Large intestine (tissue), 12 donors: ENCODE measurements at places on chromosomes 5 and 9. TPM values are rescaled to one million over a fixed set of nuclear protein-coding genes. Genes with fewer than 3 reads are reported as not detected.

Gene GLRA1
- polyA plus RNA-seq: 0.03 TPM

Gene TRIP13
- polyA plus RNA-seq: 8.3 TPM

Gene UNC5A
- polyA plus RNA-seq: 1.0 TPM

Gene SLC6A7
- 5.7 TPM for polyA plus RNA-seq

Gene CDKN2B
- 21.7 TPM for polyA plus RNA-seq

Gene CAMK4
- 10.9 TPM for polyA plus RNA-seq

DNA sequence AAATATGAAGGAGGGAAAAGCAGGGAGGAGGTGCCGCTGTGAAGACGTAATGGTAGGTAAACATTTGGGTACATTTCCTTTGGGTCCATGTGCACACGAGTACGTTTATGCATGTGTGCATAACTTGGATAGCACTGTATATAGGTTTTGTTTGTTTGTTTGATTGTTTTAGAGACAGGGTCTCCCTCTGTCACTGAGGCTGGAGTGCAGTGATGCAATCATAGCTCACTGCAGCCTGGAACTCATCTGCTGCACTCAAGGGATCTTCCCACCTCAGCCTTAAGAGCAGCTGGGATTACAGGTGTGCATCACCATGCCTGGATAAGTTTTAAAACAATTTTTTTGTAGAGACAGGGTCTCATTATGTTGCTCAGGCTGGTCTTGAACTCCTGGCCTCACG, 94.0 kb downstream of the THBS4 start:
- no peak for DNase-seq

- no peak for DNase-seq
These were observed 14.7 kb downstream of the CEP72 start for GRCh38 chr5:626850-627249.

DNA sequence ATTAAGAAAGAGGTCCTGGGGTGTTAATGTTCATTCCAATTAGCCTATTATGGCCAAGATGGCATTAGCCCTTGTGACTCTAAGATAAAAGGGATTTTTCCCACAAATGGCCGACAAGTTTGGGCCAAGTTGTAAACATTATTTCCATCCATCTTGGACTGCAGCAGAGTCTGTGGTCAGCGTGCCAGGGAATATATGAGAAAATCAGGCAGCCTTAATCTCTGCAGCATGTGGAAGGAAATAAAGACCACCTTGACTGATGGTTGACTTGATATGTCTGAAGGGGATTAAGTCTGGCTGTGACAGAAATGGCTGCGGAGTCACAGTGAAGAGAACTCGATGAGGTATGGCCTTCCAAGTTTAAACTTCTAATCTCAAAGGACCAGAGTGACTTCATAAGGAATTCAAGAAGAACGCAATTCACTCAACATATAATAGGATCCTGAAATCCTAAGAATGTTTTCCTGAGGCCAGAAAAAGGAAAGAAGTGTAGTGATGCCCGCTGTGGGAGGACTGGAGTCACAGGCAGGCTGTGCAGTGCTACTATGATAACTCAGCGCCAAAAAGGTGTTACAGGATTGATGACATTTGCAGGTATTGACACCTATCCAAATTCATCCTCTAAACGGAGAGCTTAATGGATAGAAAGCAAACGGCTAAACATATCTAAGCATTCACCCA, 287.1 kb downstream of the SEC61B start:
- no peak for DNase-seq

GRCh38 chr9:134670042-134670525, 28.5 kb downstream of the COL5A1 start:
- no peak for DNase-seq
